ENCODE measurements at places on chromosomes 1 and 21.

DNA sequence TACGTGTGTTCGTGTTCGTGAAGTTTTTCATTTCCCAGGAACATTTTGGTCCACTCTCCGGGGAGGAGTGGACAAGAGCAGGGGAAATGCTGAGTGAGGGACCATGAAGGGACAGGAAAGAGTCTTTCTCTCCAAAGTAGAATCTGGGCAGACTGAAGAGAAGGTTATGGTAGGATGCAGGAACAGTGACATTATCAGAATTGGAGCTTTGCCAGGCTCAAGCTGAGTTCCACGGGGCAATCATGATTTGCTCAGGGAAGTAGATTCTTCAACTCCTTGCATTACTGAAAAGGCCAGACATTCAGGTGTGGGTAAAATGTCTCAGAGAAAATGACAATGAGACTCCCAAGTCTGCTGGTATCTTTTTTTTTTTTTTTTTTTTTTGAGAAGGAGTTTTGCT is 16.6 kb downstream of the ATP1A4 start:
- DNase-seq: no peak

- DNase-seq: no peak
These were observed 309.8 kb downstream of the MATN1 start for GRCh38 chr1:30413606-30414005.

- DNase-seq: no peak
These were observed 3.1 kb downstream of the ADAMTSL4 start for GRCh38 chr1:150552128-150552910.

- DNase-seq: no peak
These were observed 14.4 kb downstream of the MTF2 start for GRCh38 chr1:93093332-93094006.

- DNase-seq: no peak
These were observed 50.3 kb downstream of the ARHGEF16 start for GRCh38 chr1:3504822-3505153.

GRCh38 chr1:159892944-159893343 is 7.0 kb downstream of the CFAP45 start:
- no peak for DNase-seq

GRCh38 chr1:67831850-67832513 is 1.3 kb downstream of the GNG12 start:
- DNase-seq: no peak

DNA sequence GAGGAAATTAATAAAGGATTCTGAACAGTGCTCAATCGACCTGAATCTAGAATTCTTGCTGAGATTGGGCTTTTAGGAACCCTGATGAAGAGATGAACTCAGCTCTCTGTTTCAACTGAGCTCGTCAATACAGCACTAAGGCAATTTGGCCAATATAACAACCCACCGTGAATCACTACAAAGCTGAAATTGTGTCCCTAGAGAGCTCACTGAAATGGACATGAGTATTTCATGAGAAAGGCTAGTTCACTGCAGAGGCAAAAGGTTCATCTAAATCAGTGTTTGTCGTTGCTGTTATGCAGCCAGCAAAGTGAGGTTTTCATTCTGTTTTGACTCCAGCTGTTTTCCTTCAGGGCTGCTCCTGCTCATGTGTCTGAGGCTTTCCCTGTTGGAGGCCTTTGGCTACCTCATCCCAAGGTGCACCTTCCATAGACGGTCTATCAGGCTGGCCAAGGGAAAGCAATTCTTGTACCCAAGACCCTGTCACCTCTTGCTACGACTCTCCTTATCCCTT is 83.5 kb downstream of the URB2 start:
- no peak for DNase-seq

DNA sequence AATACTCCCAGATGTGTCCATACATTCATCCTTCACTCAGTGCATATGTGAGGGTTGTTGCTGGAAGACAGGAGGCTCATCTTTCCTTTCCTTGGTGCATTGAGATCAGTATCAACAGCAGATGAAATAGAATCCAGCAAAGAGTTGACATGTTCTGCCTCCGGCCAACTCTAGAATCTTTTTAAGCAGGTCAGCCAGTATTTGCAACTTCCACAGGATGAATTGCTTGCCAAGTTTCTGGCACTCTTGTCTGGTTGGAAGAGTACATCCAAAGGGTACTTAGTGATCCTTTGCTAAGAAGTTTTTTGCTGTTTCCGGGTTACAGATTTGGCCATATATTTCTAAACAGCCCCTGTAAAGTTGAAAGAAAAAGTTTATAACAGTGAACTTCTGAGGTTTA is 21.1 kb downstream of the SYNC start:
- DNase-seq: no peak

GRCh38 chr1:15863156-15863901 is 15.8 kb downstream of the SPEN start:
- no peak for DNase-seq

Measured in Jurkat, Clone E6-1 (cell line).